ENCODE measurements at places on chromosomes 4 and X. TPM values are rescaled to one million over a fixed set of nuclear protein-coding genes. Genes with fewer than 3 reads are reported as not detected.
A peak's percentile ranks its signal among the peaks of the same experiment; 100 is the strongest.

DNA sequence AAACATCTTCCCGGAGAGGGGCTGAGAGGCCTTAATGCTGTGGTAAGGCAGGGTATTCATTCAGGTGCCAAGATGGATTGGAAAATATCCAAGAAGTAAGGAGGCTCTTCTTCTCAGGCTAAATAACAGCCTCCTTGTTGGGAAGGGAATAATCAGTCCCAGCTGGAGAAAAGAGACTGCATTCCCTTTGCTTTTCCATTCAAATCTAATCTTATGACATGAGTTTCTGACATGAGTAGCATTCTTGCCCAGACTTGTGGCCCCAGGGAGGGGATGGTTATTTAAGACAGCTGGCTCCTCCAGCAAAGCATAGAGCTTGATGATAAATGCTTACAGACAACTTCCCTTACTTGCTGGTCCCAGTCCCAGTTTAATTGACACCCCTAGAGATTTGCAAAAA, 98.3 kb downstream of the DCLK2 start:
- H3K4me3 ChIP-seq = no peak overlapping the region
- peaks cover 2% of the 10 kb centered on the region for H3K4me1 ChIP-seq
- peaks cover 29% of the 10 kb centered on the region for H3K27me3 ChIP-seq
- DNase-seq = no peak

The RAI2 gene
- 0.18 TPM for total RNA-seq

The AVPR2 gene
- total RNA-seq = not detected

DNA sequence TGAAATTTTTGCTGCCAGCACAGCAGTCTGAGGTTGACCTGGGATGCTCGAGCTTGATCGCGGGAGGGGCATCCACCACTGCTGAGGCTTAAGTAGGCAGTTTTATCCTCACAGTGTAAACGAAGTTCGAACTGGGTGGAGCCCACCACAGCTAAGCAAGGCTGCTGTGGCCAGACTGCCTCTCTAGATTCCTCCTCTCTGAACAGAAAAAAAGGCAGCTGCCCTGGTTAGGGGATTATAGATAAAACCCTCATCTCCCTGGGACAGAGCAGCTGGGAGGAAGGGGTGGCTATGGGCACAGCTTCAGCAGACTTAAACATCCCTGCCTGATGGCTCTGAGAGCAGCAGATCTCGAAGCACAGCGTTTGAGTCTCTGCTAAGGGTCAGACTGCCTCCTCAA, 314.6 kb downstream of the STPG2 start:
- no peaks in the 10 kb centered on the region for H3K27me3 ChIP-seq
- DNase-seq = no peak
- no peaks in the 10 kb centered on the region for H3K4me1 ChIP-seq
- no peak overlapping the region for H3K27ac ChIP-seq

- peaks cover 38% of the 10 kb centered on the region for H3K4me1 ChIP-seq
- H3K36me3 ChIP-seq = peaks cover 2% of the 10 kb centered on the region
- DNase-seq = no peak
- no peaks in the 10 kb centered on the region for H3K27me3 ChIP-seq
Measured at GRCh38 chr4:98267498-98267897, 6.3 kb downstream of the RAP1GDS1 start.

DNA sequence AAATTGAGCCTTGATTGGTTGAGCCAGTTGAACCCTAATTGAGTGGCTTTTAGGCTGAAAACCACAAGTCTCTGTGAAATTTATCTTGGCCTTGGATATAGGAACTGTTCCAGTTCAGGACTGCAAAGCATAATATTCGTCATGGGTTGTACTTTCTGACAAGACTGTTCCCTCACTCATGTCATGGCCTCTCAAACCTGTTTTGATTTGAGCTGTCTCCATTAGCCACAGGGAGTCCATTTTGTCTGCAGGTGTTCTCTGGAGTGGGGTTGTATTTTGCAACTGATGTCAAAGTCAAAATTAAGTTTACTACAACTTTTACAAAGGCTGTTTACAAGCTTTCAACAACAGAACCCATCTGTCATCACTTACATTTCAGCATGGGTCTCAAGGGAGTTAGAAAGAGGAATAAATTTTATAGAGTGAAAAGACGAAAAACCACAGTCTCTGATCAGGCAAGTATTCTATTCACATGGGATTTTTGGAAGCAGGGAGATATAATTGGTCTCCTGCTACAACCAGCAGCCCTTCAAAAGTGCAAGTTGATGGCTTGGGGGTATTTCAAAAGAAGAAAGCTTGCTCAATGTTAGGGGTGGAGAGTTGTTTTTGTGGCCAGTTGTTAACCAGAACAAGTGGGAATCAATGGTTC, 1716.3 kb downstream of the C4orf33 start:
- no peaks in the 10 kb centered on the region for H3K4me1 ChIP-seq
- no peaks in the 10 kb centered on the region for H3K36me3 ChIP-seq
- H3K4me3 ChIP-seq = no peak overlapping the region
- no peaks in the 10 kb centered on the region for H3K27me3 ChIP-seq

The ITIH6 gene
- total RNA-seq = not detected

- H3K27ac ChIP-seq = peak overlapping the region; percentile 98
- DNase-seq = no peak
- H3K27me3 ChIP-seq = no peaks in the 10 kb centered on the region
- H3K36me3 ChIP-seq = no peaks in the 10 kb centered on the region
Measured at GRCh38 chr4:95193391-95194224, 355.2 kb downstream of the UNC5C start.

- no peak overlapping the region for H3K27ac ChIP-seq
- no peak overlapping the region for H3K4me3 ChIP-seq
- peaks cover 5% of the 10 kb centered on the region for H3K4me1 ChIP-seq
- peaks cover 2% of the 10 kb centered on the region for H3K36me3 ChIP-seq
- peaks cover 46% of the 10 kb centered on the region for H3K27me3 ChIP-seq
Measured at GRCh38 chr4:154368060-154368459, 123.5 kb downstream of the DCHS2 start.

DNA sequence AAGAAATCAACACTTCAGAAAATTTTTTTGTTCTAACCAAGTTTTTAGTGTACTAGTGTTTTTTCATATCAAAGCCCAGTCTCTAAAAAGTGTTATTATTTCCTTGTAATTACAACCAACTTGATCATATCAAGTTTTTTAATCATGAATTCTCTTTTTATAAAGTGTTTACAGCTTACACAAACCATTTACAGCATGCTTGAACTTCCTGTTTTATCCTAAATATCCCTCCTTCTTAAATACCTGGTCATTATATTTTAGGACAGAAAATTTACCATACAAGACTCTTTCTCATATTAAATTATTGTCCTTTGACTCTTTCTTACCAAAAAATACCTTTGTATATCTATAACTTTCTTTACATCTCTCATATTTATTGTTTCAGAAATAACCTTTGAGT, 89.4 kb upstream of the NPY2R start:
- H3K36me3 ChIP-seq = no peaks in the 10 kb centered on the region
- no peak overlapping the region for H3K4me3 ChIP-seq
- no peak overlapping the region for H3K27ac ChIP-seq
- H3K4me1 ChIP-seq = peaks cover 3% of the 10 kb centered on the region
- DNase-seq = no peak

DNA sequence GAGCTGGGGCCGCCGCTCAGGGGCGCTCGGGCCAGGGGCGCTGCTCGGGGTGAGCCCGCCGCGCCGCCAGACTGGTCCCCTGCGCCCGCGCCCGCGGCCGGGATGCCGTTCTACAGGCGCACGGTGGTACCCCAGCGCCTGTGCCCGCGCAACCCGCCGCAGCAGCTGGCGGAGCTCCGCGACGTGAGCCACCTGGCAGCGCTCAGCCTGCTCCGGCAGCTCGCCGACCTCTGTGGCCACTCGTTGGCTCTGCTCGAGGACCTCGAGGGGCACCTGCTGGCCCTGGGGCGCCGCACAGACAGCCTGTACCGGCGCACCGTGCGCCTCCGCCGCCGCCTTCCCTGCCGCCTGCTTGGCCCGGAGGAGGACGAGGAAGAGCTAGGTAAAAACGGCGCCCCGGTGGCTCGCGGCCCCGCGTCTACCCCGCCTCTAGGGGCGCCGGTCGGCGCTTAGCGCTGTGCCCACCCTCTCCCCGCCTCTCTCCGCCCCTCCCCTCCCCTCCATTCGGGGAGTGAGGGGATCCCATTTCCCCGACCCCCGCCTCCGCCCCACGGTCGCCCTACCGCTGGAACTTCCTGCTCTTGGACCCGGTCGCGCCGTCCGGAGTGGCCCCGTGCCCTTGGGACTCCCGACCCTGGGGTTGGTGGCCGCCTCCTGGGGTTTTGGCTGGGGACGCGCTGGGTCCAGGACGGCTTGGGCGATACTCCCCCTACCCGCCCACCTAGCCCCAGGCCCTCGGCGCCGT, 513 bp downstream of the NHSL2 start:
- H3K36me3 ChIP-seq = no peaks in the 10 kb centered on the region
- peak overlapping the region; percentile 71 for H3K4me3 ChIP-seq
- H3K27ac ChIP-seq = no peak overlapping the region
